Suppressor macrophage treated with lipopolysaccharide for 1 hour (primary cell): ENCODE measurements at places on chromosomes 11 and 22.

DNA sequence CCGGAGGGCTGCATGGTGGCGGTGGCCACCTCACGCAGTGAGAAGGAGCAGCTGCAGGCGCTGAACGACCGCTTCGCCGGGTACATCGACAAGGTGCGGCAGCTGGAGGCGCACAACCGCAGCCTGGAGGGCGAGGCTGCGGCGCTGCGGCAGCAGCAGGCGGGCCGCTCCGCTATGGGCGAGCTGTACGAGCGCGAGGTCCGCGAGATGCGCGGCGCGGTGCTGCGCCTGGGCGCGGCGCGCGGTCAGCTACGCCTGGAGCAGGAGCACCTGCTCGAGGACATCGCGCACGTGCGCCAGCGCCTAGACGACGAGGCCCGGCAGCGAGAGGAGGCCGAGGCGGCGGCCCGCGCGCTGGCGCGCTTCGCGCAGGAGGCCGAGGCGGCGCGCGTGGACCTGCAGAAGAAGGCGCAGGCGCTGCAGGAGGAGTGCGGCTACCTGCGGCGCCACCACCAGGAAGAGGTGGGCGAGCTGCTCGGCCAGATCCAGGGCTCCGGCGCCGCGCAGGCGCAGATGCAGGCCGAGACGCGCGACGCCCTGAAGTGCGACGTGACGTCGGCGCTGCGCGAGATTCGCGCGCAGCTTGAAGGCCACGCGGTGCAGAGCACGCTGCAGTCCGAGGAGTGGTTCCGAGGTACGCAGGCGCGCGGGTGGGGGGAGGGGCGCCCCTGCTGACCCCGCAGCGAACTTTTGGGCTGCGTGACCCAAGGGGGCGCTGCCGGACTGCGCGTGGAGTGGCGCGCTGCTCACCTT is 670 bp downstream of the NEFH start:
- peak; percentile 68 for DNase-seq

DNA sequence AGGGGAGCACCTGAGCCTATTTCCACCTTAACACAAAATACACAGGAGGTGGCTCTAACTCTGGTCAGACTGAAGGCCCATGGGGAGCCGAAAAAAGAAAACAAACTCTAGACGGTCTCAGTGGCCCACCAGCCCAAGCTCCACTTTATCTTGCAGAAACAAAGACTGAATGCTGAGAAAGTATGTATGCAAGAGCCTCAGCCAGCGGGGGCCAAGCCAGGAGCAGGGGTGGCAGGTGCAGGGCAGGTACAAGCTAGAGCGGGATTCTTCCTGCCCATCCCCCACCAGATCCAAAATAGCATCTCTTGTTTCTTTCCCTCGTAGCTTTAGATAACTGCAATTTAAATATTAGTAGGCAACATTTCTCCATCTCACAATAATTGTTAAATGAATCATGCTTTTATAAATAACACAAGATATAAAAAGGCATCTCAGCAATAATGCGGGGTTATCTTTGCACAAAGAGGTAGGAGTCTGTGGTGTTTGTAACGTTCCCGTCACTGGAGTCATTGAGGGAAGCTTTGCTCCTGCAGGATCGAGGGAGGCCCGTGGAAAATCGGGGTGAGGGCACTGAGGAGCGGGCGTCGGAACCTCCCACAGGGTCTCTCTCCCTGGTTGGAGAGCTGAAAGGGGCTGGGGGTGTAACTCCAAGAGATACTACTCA is 418.0 kb downstream of the SHANK2 start:
- no peak for DNase-seq

- no peak for DNase-seq
Observed at GRCh38 chr11:95499516-95500135, 268.6 kb upstream of the SESN3 start.

DNA sequence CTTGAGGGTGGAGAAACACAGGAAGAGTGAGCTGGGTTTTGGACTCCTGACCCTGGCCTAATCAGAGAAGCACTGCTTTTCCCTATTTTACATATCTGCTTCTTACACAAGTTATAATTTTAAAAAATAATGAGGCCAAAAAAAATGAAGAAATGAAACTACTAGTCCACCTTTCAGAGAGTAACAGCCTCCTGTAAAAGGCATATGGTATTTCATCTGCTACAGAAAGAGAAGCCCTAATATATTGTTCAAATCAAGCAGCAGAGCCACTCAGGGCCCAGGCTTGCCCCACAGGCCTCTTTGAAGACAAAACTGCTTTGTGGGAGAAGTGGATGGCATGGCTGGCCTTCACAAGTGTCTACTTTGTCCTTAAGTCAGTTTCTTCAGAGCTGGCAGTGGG is 10.0 kb downstream of the DIXDC1 start:
- DNase-seq: no peak

DNA sequence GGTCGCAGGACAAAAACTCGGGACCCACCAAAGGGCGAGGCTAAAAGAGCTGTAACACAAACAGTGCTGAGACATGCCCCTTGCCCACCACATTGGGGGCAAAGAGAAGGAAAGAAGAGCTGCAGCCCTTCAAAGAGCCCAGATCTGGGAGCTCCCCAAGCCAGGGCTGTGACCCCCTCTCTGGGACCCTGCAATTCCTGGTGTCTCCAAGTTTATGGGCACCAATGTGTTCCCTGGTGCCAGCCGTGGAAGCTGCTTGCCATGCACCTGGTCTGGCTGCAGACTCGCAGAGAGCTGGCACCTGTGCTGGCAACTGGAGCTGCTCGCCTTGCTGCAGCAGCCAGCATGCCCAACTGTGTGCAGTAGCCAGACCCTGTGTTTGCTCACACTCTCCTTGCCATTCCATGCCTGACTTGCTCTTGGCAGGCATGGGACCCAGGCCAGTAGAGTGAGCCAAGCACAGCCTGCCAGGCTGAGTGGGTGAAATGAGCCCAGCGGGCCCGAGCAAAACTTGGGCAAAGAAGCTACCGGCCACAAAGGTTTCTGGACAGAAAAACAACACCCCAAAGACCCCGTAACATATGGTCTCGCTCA is 16.0 kb downstream of the RRP8 start:
- DNase-seq: no peak

DNA sequence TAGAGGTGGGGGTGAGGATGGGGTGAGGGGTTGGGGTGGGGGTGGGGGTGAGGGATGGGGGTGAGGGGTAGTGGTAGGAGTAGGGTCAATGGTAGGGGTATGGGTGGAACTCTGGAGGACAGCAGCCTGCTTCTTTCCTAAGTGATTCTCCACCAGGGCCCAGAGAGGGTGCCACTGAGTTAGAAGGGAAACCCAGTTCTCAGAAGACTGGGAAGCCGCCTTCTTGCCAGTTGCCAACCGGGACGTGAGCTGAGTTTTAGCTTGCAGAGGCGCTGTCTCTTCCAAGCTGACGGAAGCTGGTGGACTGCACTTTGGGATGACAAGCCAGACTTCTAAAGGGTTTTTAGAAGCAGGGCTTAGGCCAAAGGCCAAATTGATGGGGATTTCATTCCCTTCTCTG is 104.4 kb downstream of the NAT10 start:
- no peak for DNase-seq

GRCh38 chr22:46162285-46162684 is 12.0 kb downstream of the PPARA start:
- no peak for DNase-seq
